Mesothelial cell of epicardium (in vitro differentiated cells): ENCODE measurements at places on chromosomes 11 and 22. TPM values are rescaled to one million over a fixed set of nuclear protein-coding genes. Genes with fewer than 3 reads are reported as not detected.

DNA sequence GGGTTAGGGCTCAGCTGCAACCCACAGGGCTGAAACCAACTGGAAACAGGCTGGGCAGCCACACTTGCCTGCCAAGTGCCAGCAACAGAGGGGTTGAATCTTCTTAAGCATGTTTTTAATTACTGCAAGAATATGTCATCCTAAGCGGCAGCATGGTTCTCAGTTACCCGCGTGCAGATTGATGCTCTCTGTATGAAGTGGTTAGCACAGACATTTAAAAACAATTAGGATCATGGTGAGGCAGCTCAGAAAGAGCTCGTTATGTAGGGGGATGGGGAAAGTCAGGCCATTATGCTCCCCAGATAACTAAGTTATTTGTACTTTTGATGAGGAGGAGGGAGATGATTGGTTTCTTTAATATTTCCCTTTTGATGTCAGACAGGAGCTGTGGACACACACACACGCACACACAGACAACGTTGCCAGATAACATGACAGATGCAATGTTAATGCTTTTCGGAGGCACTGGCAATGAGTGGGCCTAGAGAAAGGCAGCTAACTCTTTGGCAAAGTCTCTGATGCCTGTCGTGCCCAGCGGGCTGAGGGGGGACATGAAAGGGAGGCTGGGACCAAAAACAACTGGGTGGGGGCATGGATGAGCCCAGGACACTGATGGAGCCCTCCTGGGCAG lies 389.7 kb downstream of the NXPE2 start:
- no peak overlapping the region for H3K4me3 ChIP-seq
- H3K4me1 ChIP-seq = peaks cover 12% of the 10 kb centered on the region
- DNase-seq = no peak
- peaks cover 1% of the 10 kb centered on the region for H3K27me3 ChIP-seq
- H3K36me3 ChIP-seq = no peaks in the 10 kb centered on the region

GRCh38 chr22:44627521-44628139 lies 74.4 kb upstream of the PRR5 start:
- no peaks in the 10 kb centered on the region for H3K4me1 ChIP-seq
- no peak overlapping the region for H3K4me3 ChIP-seq
- H3K27ac ChIP-seq = no peak overlapping the region
- no peak for DNase-seq
- peaks cover 57% of the 10 kb centered on the region for H3K27me3 ChIP-seq

DNA sequence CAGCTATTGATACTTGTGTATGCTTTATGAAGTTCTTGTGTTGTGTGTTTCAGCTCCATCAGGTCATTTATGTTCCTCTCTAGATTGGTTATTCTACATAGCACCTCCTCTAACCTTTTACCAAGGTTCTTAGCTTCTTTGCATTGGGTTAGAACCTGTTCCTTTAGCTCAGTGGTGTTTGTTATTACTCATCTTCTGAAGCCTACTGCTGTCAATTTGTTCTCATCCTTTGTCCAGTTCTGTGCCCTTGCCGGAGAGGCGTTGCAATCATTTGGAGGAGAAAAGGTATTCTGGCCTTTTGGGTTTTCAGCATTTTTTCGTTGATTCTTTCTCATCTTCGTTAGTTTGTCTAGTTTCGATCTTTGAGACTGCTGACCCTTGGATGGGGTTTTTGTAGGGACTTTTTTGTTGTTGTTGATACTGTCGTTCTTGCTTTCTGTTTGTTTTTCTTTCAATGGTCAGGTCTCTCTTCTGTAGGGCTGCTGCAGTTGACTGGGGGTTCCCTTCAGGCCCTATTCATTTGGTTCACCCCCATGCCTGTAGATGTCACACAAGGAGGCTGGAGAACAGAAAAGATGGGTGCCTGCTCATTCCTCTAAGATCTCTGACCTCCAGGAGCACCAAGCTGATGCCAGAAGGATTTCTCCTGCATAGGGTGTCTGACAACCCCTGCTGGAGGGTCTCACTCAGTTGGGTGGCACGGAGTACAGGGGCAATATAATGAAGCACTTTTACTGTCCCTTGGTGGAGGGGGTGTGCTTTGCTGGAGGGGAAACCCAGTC lies 35.9 kb upstream of the MUC15 start:
- H3K27me3 ChIP-seq = peaks cover 2% of the 10 kb centered on the region
- H3K4me1 ChIP-seq = no peaks in the 10 kb centered on the region
- H3K27ac ChIP-seq = no peak overlapping the region

DNA sequence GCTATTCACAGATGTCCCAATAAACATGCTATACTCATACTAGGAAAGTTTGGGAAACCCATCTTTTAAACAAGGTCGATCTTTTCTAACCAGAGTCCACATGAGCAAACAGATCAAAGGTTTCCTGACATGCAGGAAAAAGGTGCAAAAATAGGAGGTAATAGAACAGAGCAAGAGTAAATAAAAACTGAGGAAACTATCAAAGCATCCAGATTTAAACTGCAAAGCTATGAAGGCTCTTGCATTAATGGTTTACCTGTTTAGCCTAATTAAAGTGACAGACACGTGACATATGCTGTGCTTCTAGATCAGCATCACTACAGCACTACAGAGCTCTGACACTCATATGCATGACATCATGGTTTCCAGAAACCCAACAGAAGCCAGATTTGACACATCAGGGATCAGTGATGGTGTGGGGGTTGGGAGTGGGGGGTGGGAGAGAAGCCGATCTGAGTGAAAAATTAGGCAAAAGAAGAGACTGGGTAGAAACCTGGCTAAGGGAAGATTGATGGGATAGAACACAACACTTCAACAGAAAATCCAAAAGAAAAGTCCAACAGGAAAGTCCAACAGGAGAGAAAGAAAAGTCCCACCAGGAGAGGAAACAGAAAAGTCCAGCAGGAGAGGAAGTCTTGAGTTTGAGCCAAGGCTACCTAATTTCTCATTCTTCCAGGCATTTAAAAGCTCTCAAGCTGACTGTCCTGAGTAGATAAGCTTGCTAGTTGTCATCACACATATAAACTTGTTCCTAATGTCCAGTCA lies 262.3 kb downstream of the SOX6 start:
- no peaks in the 10 kb centered on the region for H3K36me3 ChIP-seq
- no peak overlapping the region for H3K4me3 ChIP-seq
- no peak overlapping the region for H3K27ac ChIP-seq

DNA sequence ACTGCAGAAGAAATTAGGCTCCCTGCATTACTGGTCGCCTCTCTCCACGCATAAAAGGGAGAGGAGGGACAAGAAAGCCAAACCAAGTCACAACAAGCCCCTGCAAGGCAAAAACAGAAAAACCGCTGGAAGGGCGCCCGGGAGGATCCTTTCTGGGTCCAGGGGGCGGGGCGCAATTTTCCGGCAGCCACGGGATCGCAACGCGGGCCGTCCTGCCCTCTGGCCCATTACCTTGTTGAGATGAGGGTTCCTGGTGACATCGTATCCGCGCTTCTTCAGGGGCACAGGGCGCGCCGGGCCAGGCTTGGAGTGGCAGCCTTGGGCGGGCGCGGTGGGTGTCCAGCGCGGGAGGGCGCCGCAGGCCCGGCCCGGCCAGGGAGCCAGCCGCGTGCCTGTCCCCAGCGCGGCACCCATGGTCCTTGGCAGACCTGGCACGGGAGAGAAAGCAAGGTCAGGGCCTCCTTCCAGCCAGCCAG lies 847 bp downstream of the ME3 start:
- peaks cover 69% of the 10 kb centered on the region for H3K27me3 ChIP-seq
- DNase-seq = peak; percentile 42
- H3K27ac ChIP-seq = no peak overlapping the region
- H3K36me3 ChIP-seq = no peaks in the 10 kb centered on the region
- H3K4me3 ChIP-seq = peak overlapping the region; percentile 76

- no peaks in the 10 kb centered on the region for H3K36me3 ChIP-seq
- peaks cover 5% of the 10 kb centered on the region for H3K4me1 ChIP-seq
- H3K27ac ChIP-seq = no peak overlapping the region
Observed at GRCh38 chr11:46529095-46529905, 64.5 kb downstream of the AMBRA1 start.

Gene ELP4
- 18.9 to 21.0 TPM (median 19.5 TPM) in 3 replicates for total RNA-seq

- H3K27me3 ChIP-seq = no peaks in the 10 kb centered on the region
- peaks cover 12% of the 10 kb centered on the region for H3K36me3 ChIP-seq
- DNase-seq = peak; percentile 70
Observed at GRCh38 chr11:72308226-72309073, 64.5 kb upstream of the PHOX2A start.

GRCh38 chr22:46586123-46586519 lies 34.1 kb upstream of the GRAMD4 start:
- H3K27me3 ChIP-seq = no peaks in the 10 kb centered on the region
- no peak overlapping the region for H3K27ac ChIP-seq
- no peak for DNase-seq
- no peak overlapping the region for H3K4me3 ChIP-seq
- H3K36me3 ChIP-seq = no peaks in the 10 kb centered on the region
- H3K4me1 ChIP-seq = peaks cover 44% of the 10 kb centered on the region

GRCh38 chr11:75471176-75471973 lies 38.4 kb upstream of the KLHL35 start:
- H3K4me1 ChIP-seq = peaks cover 44% of the 10 kb centered on the region
- H3K27me3 ChIP-seq = no peaks in the 10 kb centered on the region
- no peaks in the 10 kb centered on the region for H3K36me3 ChIP-seq
- H3K27ac ChIP-seq = no peak overlapping the region
- no peak for DNase-seq

Gene INS
- total RNA-seq = not detected in 3 replicates

Gene SLC22A12
- total RNA-seq = not detected in 3 replicates

DNA sequence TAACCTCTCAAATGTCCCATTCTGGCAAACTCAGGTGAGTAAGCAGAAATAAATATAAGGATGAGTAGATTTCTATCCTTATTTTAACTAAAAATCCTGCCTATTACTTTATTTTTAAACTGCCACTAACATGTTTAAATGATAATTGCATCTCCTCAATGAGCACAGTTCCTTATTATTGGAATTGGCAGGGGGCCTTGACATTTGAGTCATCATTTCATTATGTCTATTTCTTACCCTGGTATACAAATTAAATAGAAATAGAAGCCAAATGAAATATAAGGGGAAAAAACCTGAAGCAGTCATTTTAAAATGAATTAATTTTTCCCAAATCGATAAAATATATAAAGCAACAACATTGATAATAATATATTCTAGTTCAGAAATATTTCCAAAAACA lies 81.2 kb downstream of the GUCY1A2 start:
- H3K27me3 ChIP-seq = no peaks in the 10 kb centered on the region
- H3K36me3 ChIP-seq = no peaks in the 10 kb centered on the region
- H3K4me1 ChIP-seq = peaks cover 13% of the 10 kb centered on the region

GRCh38 chr11:111372538-111372937 lies 6.5 kb downstream of the POU2AF1 start:
- no peak overlapping the region for H3K4me3 ChIP-seq
- peaks cover 32% of the 10 kb centered on the region for H3K27me3 ChIP-seq
- no peak overlapping the region for H3K27ac ChIP-seq
- no peak for DNase-seq

Gene DLG2
- total RNA-seq = 6.7 to 7.5 TPM (median 7.4 TPM) in 3 replicates

Gene GPR83
- total RNA-seq = 0.09 to 0.18 TPM (median 0.11 TPM) in 3 replicates

GRCh38 chr11:69380451-69380901 lies 86.5 kb downstream of the MYEOV start:
- H3K27me3 ChIP-seq = peaks cover 2% of the 10 kb centered on the region
- DNase-seq = no peak
- H3K36me3 ChIP-seq = no peaks in the 10 kb centered on the region

Gene CBX6
- 101 to 104 TPM (median 102 TPM) in 3 replicates for total RNA-seq

DNA sequence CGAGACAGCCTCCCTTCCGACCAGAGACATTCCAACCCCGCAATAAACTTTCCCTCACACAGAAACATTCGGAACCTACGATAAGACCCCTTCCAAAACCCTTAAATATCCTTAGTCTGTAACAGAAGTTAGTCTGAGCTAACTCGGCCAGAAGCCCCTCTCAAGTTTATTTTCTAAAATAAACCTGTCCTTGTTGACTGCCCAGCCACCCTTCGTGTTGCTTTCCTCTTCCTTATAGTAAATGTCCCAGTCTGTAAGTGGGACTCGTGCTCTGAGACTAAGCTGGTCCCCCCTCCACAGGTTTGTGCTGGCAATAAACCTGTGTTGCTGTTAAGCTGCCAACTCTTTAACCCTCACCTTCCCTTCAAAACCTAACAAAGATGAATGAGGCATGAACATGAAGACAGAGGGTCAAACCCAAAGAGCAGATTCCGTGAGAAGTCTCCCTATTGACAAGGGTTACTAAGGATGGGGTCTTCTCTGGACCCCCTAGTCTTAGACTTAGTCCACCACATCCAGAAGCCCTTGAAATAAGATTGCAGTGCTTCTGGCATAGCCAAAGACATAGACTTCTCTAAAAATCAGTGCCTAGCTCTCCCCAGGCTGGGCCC lies 18.2 kb downstream of the MIF start:
- H3K27me3 ChIP-seq = no peaks in the 10 kb centered on the region
- H3K4me3 ChIP-seq = no peak overlapping the region
- peaks cover 33% of the 10 kb centered on the region for H3K4me1 ChIP-seq
- H3K36me3 ChIP-seq = peaks cover 2% of the 10 kb centered on the region

DNA sequence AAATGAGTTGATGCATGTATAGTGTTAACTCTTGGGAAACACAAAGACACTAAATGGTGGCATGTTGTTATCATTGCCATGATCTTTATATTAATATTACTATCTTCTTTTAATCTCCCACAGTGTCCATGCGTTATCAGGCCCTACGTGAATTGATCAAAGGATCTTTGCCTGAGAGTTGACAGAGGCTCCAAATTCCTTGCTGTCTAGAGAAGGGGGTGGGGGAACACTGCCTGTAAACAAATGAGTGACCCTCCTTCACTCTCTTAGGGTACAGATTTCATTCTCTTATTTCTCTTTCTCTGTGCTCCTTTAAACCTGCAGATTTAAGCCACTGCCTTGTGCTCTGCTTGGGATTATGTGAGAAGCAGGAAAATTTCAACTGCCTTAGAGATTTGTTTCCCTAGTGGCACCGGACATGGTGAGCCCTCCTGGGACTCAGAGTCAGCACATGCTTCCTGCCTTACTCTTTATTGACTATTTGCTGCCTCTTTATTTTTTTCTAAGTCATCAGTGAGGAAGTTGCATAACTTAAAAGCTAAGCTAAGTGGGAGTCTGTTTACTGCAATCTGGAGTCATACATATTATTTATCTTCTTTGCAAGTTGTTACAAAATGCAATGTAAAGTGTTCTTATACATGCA lies 122.9 kb downstream of the MAML2 start:
- peaks cover 70% of the 10 kb centered on the region for H3K4me1 ChIP-seq
- no peaks in the 10 kb centered on the region for H3K27me3 ChIP-seq
- peak overlapping the region; percentile 81 for H3K27ac ChIP-seq
- no peaks in the 10 kb centered on the region for H3K36me3 ChIP-seq
- no peak overlapping the region for H3K4me3 ChIP-seq
